NCI-H1436 treated with DMSO at 0.1 percent for 48 hours (cell line): ENCODE measurements at places on chromosomes 3 and 15.

DNA sequence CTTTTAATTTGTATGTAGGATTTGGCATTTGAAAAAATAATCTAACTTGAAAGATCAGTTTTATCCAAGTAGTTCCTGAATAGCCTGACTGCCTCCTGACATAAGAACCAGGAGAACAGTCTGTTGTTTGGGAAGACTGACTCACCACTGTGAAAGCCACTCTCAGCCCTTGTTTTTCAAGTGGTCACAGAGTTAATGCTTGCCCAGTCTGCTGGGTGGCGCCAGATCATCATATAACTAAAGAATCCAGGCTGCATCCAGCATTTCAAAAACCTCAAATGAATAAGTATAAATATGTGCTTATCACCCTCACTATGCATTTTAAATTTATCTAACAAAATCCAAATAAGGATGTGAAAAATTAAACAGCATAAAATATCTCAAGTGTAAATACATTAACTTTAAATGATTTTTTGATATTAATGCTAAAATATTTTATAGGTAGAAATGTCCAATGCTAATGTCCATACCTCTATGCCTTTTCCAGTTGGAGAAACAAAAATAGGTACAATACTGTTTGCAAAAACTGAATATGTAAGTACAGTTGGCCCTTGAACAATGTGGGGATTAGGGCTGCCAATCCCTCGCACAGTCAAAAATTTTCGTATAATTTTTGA is 26.9 kb upstream of the ZBBX start:
- no peak for DNase-seq

DNA sequence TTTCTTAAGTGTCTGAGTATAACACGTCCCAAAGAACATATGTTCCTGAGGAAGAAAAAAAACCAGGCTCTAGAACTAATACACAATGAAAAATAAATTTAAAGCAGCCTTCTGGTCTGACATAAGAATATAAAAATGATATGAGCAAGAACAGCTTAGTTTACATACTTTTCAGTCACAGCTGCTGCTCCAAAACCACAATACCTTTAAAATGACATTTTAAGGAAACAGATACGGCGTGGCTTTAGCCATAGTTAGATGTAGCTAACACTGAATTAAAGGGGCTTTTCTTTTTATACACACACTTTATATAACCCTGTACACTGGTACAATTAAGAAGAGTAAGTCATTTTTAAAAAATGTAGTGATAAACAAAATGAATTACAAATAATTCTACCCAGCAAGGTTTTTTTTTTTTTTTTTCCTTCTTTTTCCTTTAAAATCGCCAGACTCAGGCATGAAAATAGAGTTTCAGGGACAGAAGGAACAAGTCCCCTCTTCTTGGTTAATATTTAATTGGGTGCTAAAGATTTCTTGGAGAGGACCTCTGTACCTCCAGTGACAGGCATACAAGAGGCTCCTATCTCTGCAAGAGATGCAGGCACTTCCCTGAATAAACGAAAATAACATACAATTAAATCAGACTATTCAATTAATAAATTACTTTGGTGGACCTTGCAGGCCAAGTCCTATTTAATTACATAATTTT is 265.6 kb downstream of the FOXP1 start:
- no peak for DNase-seq

- no peak for DNase-seq
Observed at GRCh38 chr3:46935989-46936558, 40.5 kb downstream of the CCDC12 start.

DNA sequence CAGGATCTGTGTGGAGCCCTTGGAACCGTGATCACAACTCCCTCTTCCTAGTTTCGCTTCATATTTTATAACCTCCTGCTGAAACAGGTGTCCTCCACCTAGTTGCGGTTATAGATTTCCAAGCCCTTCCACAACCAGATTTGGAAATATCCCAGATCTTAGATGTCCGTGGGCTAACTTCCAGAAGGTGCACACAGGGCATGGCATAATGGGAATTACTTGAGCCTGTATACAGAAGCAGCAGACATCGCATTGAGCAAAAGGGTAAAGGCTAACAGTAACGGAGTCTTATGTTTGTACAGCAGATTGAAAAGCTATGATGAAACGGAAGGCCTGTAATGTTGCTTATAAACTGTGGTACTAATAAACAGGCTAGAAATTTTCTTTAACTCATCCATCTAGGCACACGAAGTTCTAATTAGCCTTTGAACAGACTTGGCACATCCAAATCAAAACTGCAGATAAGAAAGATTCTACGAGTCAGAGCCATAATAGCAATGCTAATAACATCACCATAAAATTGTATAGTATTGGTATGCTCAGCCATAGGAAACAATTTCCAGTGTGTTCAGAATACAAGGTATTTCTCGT is 1.2 kb upstream of the USF3 start:
- no peak for DNase-seq

GRCh38 chr3:156460206-156460611 is 94.7 kb downstream of the SSR3 start:
- no peak for DNase-seq
